ENCODE measurements at places on chromosomes 4 and X.

DNA sequence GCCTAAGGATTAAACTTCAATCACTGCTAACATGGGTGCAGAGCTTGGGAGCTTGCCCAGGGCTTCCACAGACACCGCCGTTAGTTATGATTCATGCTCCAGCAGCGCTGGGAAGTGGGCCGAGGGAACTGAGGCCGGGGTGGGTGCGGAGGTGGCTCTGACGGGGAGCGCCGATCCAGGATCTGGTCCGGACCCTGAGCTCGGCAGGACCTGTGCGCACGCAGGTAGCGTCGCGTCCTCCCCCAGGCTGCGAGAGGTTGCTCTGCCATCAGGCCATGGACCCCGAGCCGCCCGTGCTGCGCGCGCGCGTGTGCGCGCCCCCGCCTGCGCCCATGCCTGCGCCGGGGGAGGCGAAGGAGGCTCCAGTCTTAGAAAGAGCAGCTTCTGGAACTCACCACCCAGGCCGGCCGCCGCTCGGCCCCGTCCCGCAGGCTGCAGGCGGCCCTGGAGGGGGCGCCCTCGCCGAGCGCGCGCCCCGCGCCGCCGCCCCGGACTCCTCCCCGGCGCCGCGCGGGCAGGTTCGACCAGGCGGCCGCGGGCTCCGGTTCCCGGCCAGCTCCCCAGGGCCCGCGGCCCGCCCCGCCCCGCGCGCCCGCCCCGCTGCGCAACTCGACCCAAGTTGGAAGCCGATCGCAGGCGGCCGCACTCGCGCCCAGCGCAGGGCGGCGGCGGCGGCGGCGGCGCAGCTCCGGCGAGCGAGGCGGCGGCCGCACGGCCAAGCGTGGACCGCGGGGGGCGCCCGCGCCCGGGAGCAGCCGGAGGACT is 732 bp upstream of the ADRA2C start:
- peak; percentile 4 for DNase-seq

GRCh38 chrX:20418379-20419150 is 151.9 kb upstream of the RPS6KA3 start:
- DNase-seq, result no peak

DNA sequence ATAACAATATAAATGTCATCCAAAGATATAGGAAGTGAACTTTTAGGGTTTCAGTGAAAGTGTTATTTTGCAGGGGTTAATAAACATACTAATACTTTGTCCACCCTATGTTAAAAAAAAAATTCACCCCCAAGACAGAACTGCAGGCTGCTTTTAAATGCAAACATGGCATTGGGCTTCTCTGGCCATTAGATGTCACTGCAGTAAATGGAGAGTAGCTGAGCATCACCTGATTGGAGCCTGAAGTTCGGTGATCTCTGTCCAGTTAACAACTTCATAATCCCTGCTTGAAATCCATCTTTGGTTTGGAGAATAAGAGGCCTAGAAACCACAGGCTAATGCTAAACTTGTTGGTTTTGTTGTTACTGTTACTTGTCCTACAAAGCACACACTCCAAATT is 18.7 kb downstream of the SLC25A43 start:
- no peak for DNase-seq

- DNase-seq, result no peak
Observed at GRCh38 chr4:183407635-183408464, 36.6 kb upstream of the CDKN2AIP start.

DNA sequence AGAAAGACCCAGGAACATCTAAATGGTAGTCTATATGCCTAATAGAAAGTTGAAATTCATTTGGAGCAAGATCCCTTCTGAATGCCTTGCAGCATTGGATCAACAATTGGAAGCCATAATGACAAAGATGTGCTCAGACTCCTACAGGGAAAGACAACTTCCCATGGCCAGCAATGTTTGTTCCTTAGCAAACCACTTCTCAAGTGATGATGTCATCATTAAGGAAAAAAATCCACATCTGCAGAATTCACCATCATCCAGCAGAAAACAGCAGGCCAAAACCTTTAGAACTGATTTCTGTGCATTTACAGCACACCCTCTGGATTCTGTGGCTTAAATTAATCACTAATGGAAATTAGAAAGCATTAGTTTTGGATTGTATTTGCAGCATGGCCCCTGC is 82.4 kb upstream of the ZIC3 start:
- no peak for DNase-seq

DNA sequence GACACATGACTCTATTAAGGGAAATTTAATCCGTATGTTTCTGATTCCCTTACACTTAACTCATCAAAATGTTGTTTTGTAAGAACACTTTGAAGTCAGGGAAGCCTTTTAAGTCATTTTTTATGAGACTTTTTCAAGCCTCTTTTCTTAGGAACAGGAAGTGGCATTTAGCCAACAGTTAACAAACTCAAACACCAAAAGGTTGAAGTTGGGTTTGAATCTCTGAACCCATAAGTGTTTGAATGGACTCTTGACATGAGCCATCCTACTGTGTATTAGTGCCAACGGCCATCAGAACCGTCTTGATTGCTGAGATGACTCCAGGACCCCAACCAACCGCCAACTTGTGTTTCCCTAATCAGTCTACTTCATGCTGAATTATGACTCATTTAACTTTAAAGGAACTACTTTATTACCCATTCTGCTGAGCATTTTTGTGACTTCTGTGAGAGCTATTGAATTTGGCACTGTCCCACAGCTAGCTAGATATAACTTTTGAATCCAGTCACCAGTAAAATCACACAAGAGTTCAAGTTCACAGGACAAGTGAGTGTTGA is 209.1 kb upstream of the FAT1 start:
- peak; percentile 76 for DNase-seq

- DNase-seq, result no peak
Observed at GRCh38 chrX:74536152-74536831, 78.1 kb downstream of the RLIM start.

- no peak for DNase-seq
Observed at GRCh38 chrX:24334461-24334860, 20.6 kb upstream of the SUPT20HL2 start.

DNA sequence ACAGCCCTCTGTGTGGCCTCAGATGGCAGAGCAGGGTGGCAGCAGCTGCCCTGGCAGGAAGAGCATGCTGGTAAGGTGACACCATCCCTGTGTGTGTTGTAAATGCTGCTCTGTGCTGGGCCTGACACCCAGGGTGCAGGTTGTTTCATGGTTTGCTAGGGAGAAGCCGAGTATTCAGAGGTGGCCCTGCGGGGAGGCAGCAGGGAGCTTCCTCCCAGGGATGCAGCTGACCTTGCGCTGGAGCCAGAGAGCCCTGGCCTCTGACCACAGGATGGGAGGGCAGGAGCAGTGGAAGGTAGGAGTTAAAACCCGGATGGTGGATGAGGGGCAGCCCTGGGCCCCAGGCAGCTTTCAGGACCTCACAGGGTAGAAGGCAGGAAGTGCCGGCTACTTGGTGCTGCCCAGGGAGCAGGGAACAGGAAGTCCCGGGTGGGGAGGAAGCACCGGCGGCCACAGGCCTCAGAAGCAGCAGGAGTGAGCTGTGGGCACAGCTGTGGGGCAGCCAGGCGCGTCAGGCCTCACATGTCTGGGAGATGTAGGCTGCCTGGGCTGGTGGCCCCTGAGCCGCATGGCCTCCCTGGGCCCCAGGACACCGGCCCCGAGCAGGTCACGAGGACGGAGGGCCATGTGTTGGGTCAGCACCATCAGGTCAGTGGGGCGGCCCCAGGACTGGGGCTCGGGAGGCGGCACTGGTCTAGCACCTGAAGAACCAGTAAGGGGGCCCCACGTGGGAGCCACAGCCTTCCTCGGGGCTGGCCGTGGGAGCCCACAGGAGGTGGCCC is 19.1 kb downstream of the SH3BP2 start:
- DNase-seq, result no peak

DNA sequence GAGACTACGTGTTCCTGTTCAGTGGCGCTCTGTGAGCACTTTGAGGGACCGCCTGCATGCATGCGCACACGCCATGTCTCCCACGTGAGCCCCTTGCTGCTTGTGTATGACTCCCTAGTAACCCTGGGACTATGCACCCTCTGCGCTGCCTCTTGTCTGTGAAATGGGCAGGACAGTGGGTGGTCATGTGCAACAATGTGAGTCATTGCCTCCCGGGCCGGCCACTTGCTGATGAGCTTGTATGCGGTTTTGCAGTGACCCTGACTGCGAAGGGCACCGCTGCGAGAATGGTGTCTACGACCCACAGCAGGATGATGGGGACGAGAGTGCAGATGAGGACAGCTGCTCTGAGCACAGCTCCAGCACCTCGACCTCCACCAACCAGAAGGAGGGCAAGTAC is 61.4 kb downstream of the TNIP2 start:
- DNase-seq, result no peak

DNA sequence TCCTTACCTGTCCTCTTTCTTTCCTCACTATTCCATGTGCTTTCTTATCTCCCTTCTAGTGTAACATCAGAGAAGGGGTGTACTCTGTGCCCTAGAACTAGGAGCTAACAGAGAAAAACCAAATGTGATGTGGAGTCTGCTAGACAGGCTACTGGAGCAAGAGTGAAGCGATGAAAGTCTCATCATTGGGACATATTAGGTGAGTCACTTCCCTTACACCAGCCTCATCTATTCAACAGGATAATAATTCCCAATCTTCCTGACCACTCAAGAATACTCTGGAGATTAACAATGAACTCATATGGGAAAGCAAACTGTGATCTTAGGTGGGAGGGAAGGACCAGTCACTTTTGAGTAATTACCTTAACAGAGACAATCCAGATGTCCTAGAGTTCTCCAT is 58.1 kb downstream of the RAB40A start:
- DNase-seq, result no peak

- no peak for DNase-seq
Observed at GRCh38 chr4:127124919-127125318, 507.8 kb upstream of the INTU start.

DNA sequence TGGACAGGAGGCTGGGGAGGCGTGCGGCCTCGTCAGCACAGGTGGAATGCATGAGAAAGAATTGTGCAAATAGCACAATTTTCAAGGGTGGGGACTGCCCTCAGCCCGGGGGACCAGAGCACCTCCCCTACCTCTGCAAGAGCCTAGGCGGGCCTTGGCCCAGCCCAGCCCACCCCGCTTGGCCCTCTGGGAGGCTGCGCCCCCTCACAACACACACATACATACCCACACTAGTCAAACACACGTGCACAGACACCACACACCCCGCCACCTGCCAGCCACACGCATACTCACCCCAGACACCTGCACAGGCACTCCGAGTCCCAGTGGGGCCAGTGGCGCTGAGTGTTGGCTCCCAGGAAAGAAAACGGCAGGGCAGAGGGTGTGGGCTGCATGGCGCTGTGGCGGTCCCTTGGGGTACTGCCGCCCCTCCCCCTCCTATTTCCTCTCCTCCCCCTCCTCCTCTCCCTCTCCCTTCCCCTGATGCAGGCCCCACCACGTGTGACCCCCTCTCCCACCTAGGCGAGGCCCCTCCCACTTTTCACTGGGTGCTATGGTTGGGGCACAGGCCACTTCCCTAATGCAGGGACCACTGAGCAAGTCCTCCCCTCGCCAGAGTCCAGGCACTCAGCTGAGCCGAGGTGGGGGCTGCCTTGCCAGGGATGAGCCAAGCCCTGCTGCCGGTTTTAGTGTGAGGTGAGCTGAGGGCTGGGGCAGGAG is 84.5 kb downstream of the FAM53A start:
- no peak for DNase-seq

DNA sequence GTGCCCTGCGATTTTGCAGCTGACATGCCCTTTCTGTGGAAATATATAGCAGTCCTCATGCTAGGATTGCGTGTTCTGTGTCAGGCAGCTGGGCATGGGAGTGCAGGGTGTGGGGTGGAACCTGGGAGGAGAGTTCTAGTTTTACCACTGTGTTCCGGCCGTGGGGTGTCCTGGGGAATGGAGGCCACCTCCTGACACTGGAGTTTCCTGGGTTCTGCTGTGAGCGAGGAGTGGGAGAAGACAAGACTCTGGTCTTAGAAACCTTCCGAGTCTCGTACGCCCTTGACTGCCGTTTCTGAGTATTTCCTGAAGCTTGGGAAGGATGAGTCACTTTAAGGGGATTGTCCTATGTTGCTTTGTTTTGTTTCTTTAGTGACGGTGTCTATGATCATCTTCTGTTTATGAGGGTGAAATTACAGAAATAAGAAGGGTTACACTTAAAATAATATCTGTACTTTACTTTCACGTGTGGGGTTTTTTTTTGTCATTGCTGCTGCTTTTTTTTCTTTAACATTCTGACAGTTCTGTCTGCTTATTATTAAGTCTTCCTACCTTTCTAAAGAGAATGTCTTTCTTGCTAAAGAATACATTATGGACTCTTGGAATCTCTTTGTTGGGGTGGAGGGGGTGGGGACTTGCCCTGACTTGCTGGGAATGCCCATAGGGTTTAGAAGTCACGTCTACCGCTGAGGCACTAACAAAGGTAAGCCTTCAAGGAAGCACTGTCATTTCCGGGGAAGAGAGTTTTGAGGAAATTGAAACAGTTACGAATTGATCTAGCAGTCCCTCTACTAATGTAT is 19.1 kb downstream of the CD99 start:
- DNase-seq, result no peak

DNA sequence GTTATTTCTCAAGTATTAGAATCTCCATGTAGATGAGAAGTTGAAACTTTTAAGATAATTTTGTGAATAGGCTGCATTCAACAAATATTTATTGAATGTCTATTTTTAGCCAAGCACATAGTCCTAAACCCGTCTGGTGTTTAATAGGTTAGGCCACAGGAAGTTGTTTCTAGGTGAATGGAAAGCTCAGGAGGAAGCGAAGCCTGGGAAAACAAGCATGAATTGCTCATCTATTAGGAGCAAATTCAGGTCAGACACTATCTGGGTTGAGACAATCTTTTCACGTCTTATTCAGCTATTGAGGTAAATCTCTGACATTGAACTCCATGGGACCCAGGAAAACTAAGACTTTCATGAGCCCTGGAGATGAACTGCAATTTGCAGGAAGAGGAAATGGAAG is 43.1 kb upstream of the FREM3 start:
- no peak for DNase-seq

DNA sequence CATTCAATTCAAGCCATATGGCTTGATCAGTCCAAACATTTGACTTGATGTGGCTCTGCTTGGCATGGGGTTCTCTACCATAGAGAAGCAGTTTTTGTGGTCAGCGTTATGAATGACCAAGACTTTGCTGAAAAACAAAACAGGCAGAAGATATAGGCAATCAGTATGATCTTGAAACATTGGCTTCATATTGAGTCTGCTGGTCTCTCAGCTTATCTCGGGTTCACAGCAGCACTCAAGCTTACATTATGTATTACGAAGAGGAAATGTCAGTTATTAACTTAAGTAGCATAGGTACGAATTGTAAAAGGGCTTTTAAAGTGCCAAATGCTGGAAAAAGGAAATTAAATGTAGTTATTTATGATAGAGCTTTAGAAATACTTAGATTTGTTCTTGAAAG is 99.0 kb downstream of the AFF2 start:
- DNase-seq, result no peak

GRCh38 chr4:94171616-94172015 is 36.0 kb upstream of the SMARCAD1 start:
- no peak for DNase-seq

- DNase-seq, result no peak
Observed at GRCh38 chr4:44487341-44487740, 38.7 kb upstream of the KCTD8 start.

- DNase-seq, result no peak
Observed at GRCh38 chr4:183589461-183590099, 69.4 kb downstream of the RWDD4 start.

DNA sequence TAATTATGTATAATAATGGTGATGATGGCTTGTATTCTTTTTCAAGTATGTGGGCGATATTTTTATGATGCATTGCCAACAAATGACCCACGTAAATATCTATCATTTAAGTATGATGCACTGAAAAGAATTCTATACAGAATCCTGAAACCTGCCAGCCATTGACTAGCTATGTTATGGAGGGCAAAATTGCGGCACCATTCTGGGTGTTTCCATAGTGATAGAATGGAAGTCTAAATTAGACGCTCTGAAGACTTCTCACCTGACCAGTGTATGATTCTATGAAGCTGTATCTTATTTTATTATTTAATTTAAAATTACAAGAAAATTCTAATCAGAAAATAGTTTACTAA is 677 bp upstream of the CENPC start:
- no peak for DNase-seq

All from AG09309 (cell line).